Activated naive CD8-positive, alpha-beta T cell treated with anti-CD3 and anti-CD28 coated beads, Interleukin-2, amount 50 U/mL, for 16 hours (primary cell): ENCODE measurements at places on chromosomes 12 and 14.

DNA sequence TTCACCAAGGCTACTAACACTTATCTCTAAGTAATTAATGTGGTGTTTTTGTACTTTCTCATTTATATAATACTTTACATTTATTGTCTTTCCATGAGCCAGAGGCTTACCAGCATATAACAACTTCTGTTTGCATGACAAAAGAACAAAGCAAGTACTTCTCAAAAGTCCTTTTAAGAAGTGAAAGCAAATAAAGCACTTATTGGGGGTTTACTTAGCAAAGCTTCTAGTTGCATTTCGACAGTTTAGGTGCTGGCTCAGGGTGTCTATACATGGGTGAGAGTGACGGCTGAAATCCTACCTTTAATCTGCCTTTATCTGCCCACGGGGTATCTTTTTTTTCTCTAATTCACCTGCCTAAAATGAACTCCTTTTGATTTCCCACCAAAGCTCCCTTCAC lies 21.0 kb upstream of the DCN start:
- DNase-seq = no peak

DNA sequence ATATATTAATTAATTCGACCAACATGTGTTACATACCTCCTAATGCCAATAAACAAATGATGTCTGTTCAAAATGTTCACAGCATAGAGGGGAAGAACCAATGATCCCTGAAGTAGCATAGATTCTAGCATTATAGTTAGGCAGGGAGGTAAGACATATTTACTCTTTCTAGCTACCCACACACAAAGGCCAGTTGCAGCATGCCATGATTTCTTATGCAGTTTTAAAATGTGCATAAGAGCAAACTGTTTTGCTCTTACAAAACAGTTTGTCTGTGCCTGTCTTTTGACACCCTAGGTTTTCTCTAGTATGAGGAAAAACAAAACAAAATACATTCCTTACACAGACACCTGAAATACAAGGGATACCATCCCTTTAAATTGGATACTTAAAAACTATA lies 61.9 kb downstream of the SLC16A7 start:
- DNase-seq = no peak

DNA sequence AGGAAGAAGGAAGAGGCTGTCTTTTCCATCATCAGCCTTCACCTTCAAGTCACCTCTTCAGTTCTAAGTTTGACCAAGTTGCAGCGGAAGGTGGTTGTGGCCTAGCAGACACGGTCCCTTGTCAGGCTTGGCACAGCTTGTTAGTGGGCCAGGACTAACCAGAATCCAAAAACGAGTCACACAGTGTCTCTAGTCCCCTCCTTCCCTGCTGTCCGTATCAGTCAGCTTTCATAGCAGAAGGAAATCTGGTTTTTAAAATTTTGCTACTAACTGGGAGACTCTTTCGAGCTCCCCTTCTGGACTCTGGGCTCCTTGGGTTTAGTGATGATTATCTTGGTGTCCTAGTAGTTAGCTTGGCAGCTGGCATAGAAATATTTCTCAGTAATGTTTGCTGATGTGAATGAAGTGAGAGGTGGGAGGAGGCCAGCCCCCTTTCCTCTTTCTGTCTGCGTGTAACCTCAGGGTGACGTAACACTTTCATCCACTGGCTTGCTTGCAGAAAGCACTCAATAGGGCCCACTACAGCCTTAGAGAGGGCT lies 3.8 kb downstream of the ETV6 start:
- no peak for DNase-seq

DNA sequence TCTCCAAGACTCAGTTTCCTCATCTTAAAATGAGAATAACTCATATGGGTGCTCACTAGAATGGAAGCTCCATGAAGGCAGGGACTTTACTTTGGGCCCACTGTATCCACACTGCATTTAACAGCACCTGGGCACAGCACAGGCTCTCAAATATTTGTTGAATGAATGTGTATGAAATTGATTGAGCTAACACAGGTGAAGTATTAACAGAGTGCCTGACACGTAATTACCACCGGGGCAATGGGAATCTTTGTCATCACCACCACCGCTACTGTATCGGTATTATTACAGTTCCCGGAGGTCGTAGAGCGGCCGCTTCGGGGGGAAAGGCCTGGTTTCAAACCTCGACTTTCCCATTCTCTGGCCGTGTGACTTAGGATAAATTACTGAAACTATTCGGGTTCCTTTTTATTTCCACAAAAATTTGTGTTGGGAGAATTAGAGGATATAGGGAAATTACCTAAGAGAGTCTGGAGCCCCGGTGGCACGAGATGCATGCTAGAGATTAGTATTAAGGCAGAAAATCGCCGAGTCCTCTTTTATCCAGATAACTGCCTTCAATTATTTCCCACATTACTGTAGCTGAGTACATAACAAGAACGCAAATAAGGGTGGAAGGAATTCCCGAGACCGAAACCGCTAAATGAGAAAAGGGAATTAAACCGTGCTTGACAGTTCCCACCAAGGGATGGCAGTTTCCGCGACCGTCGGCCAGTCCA lies 1.0 kb upstream of the RIC8B start:
- no peak for DNase-seq

GRCh38 chr12:103779410-103780092 lies 61.5 kb downstream of the NT5DC3 start:
- no peak for DNase-seq

GRCh38 chr14:103733651-103734050 lies 18.0 kb downstream of the ZFYVE21 start:
- no peak for DNase-seq

DNA sequence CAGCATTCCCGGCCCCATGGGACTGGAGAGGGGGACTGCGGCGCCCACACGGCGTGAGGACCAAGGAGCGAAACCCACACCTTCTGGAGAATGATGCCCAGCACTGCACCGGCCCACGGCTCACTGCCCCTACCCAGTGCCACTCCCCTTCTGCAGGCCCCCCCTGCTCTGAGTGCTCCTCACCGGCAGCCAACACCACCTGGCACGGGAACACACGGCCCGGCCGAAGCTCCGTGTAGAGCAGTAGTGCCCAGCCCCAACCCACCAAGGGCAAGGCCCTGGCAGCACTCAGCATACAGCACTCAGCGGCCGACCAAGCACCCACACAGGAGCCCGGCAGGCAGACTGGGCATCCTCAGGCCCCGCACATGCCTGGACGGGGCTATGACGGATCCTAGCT lies 13.4 kb downstream of the BTBD6 start:
- DNase-seq = no peak

DNA sequence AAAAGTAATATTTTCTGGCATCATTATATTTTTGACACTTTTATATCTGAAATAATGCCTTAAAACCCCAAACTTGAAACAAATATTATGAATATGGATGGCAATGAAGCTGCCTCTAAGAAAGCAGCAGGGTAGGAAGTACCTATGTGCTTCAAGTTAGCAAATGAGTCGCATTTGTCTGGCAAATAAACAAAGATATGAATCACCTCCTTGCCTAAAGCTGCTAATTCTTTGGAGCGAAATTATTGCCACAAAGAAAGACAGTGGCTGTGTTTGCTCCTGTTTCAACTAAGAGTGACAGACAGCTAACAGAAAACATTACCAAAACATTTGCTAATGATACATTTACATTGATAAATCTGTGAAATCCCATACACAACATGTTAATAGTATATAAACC lies 854.9 kb downstream of the RPS29 start:
- DNase-seq = no peak

GRCh38 chr12:10365696-10366405 lies 24.0 kb downstream of the KLRK1 start:
- DNase-seq = no peak

GRCh38 chr14:72275242-72275641 lies 343.0 kb downstream of the RGS6 start:
- DNase-seq = no peak

GRCh38 chr12:81224626-81225025 lies 146.7 kb downstream of the ACSS3 start:
- DNase-seq = no peak

GRCh38 chr12:90124289-90124688 lies 415.7 kb upstream of the ATP2B1 start:
- no peak for DNase-seq

DNA sequence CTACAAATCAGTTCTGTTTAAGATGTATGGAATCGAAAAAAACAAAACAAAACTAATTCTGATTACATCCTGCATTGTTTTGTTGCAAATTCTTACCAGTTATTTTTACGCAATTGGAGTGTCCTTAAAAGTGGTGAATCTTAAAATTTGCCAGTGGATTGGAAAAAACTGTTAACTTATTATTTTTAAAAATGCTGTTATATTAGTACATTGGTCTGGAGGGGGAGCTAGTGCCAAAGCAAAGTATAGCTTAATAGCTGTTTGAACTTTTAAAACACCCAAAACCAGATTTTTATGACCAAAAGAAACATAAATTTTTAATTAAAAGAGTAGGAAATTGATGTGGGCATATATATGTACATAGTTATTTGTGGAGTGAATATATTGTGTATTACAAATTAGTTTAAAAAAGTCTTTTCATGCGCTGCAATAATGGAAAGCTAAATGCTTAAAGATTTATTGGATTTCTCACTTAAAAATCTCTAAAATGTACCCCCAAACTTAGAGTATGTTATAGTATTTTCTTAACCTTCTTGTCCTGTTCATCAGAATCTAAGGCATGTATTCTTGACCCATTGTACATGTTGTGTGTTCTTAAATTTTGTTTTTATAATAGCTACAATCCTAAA lies 2.5 kb downstream of the FUT8 start:
- DNase-seq = no peak

GRCh38 chr12:130703733-130704375 lies 12.2 kb downstream of the RIMBP2 start:
- no peak for DNase-seq

DNA sequence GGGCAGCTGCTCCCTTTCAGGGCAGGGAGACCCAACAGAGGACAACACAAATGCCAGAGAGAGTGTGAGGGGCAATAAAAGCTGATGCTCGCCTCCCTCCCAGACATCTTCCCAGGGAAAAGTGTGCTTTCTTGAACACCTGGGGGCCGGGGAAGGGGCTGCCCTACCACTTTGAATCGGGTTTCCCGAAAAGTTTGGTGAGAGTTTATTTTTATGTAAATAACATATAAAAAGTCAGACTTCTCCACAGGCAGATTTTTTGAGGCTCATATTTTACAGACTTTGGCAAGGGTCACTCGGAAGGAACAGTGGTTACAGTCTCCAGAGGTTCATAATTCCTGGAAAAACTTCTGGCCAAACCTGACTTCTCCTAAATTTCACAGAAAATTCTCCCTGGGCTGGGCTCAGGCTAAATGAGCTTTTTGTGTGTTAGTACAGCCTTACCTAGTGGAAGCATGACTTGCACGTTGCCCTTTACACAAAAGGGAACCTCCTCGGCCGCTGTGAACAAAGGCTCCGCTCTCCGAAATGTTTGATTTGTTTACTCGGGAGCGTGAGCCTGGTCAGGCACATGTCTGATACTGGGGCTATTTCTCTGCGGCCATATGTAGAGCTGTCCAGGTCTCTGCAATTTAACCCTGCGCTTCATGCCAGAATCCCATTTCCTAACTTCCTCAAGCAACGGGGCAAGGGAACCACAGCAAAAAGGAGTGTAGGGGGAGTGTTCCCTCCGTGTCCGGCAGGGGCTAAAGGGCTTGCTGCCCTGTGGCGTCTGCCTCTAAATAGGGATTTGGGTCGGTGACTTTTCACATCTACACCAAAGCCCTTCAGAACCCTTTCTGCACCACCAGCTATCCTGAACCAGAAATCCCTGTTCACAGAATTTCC lies 3.4 kb downstream of the RTL1 start:
- no peak for DNase-seq

GRCh38 chr14:89454996-89455395 lies 38.0 kb upstream of the FOXN3 start:
- no peak for DNase-seq

DNA sequence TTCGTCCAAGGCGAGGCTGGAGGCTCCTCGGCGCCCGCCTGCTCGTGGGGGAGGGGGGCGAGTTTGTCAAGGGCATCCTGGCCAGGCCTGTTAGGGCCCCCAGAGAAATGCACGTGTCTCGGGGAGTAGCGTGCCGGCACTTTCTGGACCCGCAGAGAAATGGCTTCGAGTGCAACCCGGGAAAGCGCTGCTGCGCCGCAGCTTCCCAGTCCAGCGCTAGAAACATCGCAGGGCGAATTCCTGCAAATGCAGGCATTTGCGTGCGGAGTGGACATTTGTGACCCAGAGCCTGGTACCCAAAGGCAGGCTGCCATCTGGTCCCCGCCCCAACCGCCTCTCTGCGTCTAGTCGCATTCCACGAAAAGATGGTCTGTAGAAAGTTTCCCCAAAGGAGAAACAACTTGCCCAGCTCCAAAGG lies 756 bp downstream of the LGR5 start:
- DNase-seq = no peak

GRCh38 chr14:58746261-58746660 lies 108.5 kb downstream of the DACT1 start:
- DNase-seq = no peak

DNA sequence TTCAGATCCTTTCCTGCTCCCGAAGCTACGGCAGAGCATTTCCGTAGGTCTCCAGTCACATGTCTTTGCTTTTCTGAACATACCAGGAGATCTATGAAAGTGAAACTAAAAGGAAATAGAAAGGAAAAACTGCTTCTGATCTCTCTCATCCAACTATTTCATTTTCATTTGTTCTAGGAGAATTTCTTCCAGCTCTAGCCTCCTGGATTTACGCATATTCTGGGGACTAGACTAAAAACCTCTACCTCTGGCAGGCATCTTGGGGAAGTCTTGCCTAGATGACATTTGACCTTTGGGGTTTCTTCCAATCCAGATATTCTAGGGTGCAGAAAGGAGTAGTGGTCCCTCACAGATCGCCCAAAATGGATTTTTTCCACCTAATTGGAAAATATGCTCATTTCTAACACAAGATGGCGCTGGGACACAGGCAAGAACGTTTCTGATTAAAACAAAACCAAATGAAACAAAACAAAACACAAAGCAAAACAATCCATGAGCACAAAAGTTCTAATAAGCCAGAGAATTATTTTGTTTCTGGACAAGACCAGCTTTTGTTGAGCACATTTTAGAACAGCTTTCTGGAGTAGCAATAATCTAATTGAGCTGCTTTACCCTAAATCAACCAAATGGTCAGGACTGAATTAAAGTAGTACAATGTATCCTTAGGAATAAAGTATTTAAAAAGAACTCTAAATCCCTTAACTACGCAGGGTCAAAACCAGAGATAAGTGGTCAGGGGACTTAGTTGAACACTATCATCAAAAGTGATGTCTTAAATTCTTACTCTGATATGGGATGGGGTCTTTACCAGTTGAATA lies 12.3 kb upstream of the PARP11 start:
- no peak for DNase-seq

DNA sequence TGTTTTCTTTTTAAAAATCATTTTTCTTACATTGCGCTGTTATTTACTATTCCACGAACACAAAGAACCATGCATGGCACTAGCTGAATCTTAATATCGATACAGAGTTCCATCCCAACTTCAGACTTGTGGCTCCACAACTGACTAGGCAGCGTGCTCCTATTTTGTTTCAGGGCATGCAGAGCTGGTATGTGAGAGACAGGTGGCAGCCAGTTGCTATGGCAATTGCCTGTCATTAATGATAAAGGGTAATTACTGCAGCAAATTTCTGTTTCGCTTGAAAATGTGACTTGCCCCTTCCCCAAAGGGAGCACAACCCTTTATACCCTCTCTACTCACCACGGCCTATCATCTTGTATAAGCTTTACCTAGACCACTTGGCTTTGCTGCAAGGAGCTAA lies 113.1 kb upstream of the G2E3 start:
- no peak for DNase-seq
